ENCODE measurements at places on chromosomes 13 and 19.
A peak's percentile ranks its signal among the peaks of the same experiment; 100 is the strongest.

GRCh38 chr13:85896516-85897450 is 97.6 kb upstream of the SLITRK6 start:
- no peak for DNase-seq

GRCh38 chr19:43842007-43842406 is 14.9 kb downstream of the ZNF283 start:
- no peak for DNase-seq

- DNase-seq = no peak
These were observed 762.2 kb upstream of the PRR20A start for GRCh38 chr13:56378566-56378965.

- DNase-seq = no peak
These were observed 4.2 kb upstream of the RGL3 start for GRCh38 chr19:11423164-11423790.

- no peak for DNase-seq
These were observed 13.8 kb downstream of the C1QTNF9 start for GRCh38 chr13:24323036-24323738.

DNA sequence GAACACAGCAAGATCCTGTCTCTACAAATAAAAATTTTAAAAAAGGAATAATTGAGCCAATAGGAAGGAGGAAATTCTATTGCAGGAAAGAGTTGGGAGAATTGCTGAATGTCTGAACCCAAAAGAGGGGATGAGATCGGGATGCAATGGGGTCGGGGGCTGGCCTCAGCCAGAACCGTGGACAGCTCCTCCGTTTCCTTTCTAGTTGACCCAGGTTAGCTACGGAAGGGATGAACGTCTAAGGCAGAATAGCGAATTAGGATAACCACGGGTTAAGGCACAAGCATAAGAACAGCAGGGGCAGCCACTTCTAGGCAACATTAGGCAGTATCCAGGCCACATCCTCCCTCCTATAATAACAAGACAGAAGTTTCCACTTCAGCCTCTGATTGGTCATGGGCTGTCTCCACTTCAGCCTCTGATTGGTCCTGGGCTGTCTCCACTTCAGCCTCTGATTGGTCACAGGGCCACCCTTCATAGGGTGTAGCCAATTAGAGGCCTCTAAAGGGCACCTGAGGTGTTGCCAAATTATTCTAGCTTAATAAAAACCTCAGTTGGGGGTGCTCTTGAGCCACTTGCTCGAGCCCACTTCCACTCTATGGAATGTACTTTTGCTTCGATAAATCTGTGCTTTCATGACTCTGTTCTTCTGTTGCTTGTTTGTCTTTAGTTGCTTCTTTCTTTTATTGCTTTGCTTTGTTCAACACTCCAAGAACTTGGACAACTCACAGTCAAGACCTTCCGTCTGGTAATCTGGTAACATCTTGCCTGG is 24.9 kb upstream of the TPM4 start:
- DNase-seq = no peak

DNA sequence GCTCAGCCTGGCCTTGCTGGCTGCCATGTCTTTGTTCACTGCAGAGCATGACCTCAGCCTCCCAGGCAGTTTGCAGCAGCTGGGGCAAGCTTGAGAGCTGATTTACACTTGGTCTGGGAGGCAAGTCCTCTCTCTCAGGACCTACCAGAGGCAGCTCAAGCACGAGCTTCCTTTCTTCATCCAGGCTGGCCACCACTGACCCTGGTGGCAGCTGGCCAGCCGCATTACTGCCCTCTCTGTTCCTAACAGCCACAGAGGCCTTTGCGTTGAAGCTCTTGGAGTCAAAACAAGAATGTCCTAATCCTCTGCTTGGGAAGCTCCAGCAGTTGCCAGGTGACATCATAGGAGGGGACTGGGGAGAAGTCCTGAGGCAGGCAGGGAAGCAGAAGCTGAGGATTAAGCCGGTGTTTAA is 85.7 kb downstream of the NUFIP1 start:
- no peak for DNase-seq

- DNase-seq = no peak
These were observed 12.0 kb downstream of the HMGB1 start for GRCh38 chr13:30453727-30454126.

- DNase-seq = no peak
These were observed 127.2 kb downstream of the SOX1 start for GRCh38 chr13:112194167-112194530.

GRCh38 chr19:57263244-57263741 is 17.0 kb upstream of the ZNF460 start:
- DNase-seq = no peak

DNA sequence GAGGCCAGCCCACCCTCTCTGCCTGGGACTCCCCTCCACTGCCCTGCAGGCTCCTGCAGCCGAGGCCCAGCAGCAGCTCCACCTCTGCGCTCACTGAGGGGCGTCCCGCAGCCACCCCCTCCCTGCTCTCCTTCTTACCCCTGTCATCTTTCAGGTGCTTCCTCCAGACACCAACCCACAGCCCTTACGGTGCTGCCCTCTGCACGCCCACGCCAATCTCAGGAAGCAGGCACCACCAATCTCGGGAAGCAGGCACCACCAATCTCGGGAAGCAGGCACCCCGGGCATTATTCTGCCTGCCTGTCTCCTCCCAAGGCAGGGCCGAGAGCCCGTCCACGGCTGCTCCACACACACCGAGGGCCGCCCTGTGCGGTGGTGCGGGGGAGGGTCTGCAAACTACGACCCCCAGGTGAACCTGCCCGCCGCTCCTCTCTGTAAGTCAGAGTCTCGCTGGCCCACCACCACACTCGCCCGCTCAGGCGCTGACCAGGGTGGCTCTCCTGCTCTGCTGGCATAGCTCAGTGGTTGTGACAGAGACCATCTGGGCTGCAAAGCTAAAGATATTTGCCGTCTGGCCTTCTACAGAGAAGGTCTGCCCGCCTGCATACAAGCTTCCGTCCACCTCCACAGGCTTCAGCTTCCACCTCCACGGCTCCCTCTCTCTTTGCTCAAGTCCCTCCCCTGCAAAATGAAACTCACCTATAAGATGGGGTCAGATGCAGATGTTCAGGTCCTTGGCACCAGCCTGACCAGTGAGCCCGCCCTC is 2.9 kb downstream of the LSM7 start:
- no peak for DNase-seq

DNA sequence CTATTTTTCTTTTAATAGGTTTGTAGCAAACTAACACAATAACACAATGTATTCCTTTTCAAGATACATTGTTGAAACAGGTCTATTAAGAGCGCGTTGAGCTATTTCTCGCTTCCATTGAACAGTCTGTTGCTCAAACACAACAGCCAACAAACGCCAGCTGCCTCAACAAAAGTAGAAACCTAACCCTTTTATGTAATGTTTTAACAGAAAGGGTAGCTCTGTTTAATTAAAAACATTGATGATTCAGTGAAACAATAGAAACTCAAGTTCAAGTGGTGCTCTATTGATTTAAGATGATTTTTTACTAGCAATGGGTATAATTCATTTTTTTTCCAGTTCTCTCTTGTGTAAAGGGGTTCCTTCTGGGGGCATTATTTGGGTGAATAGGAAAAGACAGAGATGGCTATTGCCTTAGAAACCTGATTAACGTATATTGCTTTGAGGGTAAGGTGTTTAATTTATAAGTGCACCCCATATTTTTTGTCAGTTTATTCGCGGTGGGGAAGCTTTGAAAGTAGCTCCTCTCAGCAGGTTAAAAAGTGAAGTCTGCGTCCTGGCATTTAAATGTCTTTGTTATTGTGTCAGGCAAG is 14.9 kb downstream of the ZIC2 start:
- no peak for DNase-seq

GRCh38 chr19:48556163-48556562 is 4.2 kb downstream of the SULT2B1 start:
- DNase-seq = no peak

DNA sequence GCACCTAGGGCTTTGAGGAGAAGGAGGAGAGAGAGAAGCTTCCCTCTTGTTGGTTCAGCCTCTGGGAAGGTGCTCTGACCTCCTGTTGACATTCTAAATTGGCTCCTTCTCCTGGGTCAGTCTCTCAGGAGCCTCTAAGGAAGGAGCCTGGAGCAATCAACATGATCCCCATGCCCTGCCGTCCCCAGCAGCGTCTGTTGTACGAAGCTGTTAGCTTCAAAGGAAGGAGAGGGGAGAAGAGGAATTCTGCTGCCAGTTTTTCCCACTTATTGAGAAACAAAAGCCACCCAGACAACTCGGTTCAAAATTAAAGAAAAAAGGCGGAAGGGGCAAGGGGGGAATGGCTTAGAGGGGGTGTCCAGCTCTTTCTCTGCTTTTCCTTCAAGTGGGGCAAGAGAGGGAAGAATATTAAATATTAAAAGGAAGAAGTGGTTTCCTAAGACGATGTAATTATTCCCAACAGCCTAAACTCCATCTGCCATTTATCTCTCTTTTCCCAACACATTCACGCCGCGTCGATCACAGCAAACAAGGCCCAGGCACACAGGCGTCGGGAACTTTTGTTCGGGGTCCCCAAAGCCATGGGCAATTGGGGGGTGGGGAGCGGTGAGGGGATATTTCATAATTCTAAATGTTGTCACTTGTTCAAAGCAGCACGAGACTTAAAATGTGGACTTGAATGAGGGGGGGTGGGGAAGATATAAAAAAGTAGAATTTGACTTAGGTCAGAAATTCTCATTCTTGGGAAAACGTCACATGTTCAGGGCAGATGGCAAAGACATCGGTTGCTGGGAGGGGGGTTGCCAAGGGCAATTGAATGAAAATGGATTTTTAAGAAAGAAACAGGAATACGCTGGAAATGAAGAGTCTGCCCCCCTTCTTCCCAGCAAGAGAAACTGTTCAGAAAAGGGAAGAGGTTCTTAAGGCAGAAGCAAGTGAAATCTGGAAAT is 116.8 kb upstream of the CACNA1A start:
- no peak for DNase-seq

GRCh38 chr19:46696866-46697203 is 20.1 kb downstream of the PRKD2 start:
- no peak for DNase-seq

- no peak for DNase-seq
These were observed 4.8 kb upstream of the ALOX5AP start for GRCh38 chr13:30730526-30730925.

- no peak for DNase-seq
These were observed 1.7 kb downstream of the ETFB start for GRCh38 chr19:51364200-51365106.

DNA sequence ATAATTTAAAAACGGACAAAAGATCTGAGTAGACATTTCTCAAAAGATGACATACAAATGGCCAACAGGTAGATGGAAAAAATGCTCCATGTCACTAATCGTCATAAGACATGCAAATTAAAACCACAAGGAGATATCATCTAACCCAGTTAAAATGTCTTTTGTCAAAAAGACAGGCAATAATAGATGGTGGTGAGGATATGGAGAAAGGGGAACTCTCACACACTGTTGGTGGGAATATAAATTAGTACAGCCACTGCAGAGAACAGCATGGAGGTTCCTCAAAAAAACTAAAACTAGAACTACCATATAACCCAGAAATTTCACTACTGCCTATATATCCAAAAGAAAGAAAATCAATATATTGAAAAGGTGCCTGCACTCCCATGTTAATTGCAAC is 37.9 kb downstream of the OR10H4 start:
- no peak for DNase-seq

- DNase-seq = no peak
These were observed 1.5 kb upstream of the ZSCAN4 start for GRCh38 chr19:57667228-57667627.

DNA sequence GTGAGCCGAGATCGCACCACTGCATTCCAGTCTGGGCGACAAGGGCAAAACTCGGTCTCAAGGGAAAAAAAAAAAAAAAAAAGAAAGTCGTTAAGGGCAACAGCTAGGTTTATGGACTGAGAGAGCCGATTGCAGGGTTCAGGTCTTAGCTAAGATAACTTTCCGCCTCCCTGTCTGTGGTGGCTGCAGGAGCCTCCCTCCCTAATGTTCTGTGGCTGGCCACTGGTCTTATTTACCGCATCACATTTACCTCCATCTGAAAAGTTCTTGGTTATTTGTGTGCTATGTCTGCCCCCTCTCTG is 722 bp upstream of the CRTC1 start:
- no peak for DNase-seq

- DNase-seq = no peak
These were observed 3.0 kb downstream of the PAK4 start for GRCh38 chr19:39128516-39129079.

DNA sequence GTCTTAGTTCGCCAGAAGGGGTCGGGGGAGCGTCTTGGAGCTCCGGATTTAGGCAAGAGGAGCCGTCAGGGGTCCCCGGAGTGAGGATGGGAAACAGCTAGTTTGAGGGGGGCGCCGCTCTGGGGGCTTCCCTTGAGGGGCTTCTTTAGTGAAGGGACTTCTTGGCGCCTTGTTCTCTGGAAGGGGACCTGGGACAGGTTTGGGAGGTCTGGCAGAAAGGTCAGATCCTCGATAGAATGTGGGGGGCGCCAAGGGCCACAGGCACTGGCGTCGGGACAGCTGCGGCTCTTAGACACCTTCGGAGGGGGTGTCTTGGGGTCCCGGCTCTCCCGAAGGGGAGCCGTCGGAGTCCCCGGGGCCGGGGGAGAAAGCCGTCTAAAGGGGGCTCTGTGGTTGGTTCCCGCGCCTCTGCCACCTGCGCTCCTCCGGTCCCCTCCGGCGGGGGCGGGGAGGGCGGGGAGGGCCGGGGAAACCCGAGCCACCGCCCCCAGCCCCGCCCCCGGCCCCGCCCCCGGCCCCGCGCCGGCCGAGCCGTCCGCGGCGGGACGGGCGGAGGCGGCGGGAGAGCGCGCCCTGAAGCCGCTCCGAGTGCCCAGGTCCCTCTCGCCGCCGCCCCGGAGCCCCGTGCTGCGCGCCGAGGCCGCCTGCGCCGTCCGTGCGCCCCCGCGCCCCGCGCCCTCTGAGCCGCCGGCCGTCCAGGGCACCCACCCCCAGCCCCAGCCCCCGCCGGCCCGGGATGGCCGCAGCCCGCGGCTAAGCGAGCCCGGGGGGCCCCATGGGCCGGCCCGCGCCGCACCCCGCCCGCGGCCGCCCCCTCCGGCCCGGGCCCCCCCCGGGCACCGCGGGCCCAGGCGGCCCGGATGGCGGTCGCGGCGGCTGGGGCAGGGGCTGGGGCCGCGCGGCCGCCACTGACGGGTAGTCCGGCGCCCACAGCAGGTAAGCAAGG is at the start of gene NRTN:
TSS of gene NRTN (plus strand) at position 552 of the 946 bp plus-strand sequence. CDS start 19,099 bp downstream, outside the sequence.
- DNase-seq = no peak

DNA sequence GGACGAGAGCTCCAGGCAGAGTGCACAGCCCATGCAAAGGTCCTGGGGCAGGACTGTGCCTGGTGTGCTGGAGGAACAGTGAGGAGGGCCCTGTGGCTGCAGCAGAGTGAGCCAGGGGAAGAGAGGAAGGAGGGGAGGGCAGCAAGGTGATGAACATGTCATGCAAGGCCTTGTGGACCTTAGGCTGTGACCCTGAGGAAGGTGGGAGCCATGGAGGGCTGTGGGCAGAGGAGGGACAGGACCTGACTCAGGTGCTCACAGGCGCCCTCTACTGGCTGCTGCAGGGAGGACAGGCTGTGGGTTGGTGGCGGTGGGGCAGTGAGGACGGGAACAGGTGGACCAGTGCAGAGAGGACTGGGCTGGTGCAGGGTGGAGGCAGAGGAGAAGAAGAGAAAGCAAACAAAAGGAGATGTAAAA is 170.3 kb downstream of the PTPRS start:
- peak; percentile 21 for DNase-seq

DNA sequence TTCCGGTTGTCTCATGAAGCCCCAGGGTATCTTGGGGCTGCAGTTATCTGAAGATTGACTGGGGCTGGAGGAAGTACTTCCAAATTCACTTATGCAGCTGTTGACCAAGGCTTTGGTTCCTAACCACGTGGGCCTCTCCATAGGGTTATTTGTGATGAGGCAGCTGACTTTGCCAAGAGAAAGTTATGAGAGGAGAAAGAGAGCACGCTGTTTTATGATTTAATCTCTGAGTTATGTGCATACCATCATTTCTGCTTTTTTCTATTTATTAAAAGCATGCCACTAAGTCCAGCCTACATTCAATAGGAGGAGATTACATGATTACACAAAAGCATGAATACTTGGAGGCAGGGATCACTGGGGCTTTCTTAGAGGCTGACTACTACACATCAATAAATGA is 215.5 kb downstream of the NHLRC3 start:
- no peak for DNase-seq

All from stimulated activated CD4-positive, alpha-beta T cell treated with anti-CD3 and anti-CD28 coated beads, Interleukin-1b, Interleukin-23, amount 100 ng/mL, for 1 hour (primary cell).